ENCODE measurements at places on chromosomes 6 and 20.

DNA sequence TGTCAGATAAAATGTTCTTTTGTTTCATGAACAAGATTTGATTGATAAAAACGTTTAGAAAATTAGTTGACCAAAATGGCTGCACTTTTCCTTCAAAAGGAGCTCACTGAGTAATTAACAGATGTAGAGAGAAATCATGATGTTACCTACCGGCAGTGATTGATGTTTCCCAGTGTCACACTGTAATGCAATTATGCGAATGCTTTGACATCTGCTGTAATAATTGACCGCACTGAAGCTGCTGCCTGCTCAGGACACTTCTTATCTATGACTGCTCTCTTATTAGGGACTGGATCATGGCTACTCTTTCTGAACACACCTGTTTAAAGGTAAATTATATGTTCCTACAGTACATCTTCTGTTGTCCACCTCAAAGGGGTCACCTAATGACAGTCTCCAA lies 94.6 kb downstream of the GPR63 start:
- DNase-seq = no peak

DNA sequence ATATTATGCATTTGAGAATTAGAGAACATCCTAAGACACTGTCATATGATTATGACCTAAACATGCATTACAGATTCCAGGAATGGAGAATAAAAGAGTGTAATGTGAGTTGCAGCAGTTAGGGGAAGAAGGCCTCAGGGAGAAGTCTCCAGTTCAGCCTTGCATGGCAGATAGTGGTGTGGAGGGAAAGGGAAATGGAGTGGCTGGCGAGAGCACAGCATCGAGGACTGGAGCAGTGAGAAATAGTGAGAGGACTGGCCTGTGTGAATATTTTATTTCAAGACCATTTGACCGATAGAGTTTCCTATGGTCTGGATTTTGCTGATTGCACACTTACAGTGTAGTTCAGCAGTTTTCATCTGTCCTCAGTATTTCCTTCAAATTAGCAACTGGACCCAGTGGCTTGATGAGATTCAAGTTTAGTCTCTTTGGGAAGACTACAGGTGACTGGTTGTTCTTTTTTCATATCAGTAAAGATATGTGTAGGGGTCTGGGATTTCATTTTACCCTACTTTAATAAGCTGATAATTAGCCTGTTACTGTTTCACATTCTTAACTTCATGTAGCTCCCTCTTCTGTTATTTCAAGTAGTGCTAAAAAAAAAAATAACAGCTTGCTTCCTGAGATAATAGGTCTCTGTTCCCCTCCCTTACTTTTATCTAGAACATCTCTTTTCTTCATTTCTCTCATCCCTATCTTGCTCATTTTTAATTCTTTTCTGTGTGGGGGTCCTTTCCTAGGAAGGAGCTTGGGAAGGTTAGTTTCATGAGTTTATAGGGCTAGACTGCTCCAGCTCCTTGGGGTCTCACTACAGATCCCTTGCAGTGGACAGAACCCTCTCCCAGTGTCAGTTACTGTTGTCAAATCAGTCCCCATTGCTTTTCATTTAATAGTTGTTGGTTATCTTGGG lies 27.9 kb downstream of the BLTP3A start:
- no peak for DNase-seq

GRCh38 chr6:139762587-139763031 lies 388.2 kb upstream of the CITED2 start:
- DNase-seq = peak; percentile 44

DNA sequence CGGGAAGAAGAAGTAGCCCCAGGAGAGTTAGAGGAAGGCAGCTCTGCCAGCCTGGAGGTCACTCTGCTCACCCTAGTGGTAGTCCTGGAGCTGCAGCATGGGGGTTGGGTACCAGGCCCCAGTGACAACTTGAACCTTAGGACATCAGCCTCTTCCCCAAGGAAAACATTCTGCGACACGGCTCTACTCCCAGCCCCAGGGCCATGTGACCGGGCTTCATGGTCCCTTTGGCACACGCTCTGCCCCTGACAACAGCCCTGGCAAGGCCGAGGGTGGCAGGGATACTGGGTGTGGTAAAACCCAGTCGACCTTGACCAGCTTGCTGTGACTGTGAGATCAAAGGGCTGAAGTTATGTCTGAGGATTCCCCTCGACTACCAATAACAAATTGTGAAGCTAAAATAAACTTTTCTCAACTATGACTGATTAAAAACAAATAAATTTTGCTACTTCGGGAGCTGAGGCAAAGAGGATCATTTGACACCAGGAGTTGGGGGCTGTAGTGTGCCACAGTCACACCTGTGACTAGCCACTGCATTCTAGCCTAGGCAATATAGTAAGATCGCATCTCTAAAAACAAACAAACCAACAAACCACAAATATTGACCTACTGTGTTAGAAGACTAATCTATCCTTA lies 24.4 kb upstream of the ARID1B start:
- no peak for DNase-seq

- no peak for DNase-seq
Observed at GRCh38 chr20:56187534-56188165, 60.9 kb upstream of the MC3R start.

DNA sequence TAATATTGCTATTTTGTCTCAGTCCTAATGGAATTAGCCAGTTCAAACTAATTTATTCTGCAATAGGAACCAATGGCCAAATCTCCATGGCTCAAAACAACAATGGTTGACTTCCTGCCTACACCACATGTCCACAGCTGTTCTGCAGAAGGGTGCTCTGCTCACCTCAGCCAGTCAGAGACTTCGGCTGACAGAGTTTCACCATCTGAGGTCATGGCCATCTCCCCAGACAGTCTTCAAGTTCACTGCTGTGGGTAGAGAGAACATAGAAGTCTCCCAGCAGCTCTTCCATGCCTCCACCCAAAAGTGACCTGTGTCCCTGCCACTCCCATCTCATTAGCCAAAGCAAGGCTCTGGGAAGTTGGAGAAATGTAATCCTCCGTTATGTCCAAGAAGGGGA lies 65.1 kb upstream of the FOXC1 start:
- DNase-seq = no peak

GRCh38 chr20:62797671-62798532 lies 1.6 kb downstream of the MRGBP start:
- no peak for DNase-seq

- no peak for DNase-seq
Observed at GRCh38 chr20:21820045-21820444, 114.6 kb downstream of the PAX1 start.

DNA sequence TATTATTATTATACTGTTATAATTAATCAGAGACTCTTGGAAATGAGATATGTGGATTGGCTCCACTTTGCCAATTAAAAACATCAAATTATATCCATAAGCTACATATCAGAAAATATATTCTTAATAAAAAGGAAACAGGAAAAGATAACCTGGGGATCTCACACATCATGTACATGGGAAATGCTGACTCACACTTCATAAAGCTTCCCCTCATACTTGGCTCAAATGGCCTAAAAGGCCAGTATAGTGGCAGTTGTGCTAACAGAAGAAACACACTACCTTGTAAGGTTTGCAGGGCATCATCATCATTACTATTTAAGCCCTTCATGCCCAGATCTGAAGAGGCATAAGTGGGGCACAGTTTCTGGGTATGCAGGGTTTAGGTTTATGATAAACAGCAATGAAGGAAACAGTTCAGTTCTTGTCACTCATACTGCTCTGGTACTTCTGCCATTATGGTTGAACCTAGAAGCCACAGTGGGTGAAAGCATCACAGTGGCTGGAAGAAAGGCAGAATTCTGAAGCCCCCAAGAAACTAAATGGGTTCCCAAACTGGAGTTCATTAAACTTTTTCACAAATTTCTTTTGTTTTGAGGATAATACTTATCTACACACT lies 60.6 kb downstream of the BTBD9 start:
- no peak for DNase-seq

- no peak for DNase-seq
Observed at GRCh38 chr20:6157345-6157744, 34.5 kb upstream of the FERMT1 start.

DNA sequence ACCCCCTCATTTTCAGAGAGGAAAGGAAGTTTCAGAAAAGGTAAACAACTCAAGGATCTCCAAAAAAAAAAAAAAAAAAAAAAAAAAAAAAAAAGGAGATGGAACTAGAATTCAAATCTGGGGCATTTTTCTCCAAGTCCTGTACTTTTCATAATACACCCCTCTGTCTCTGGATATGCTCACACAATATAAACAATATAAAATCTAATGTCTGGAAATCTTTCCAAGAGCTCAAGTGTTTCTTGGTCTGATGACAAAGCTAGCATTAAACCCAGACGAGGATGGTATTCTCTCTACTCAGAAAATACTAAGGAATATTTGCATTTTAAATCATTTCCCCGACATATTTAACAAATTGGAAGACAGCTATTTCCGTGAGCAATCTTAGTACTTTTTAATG lies 5.8 kb downstream of the GCM1 start:
- DNase-seq = no peak

DNA sequence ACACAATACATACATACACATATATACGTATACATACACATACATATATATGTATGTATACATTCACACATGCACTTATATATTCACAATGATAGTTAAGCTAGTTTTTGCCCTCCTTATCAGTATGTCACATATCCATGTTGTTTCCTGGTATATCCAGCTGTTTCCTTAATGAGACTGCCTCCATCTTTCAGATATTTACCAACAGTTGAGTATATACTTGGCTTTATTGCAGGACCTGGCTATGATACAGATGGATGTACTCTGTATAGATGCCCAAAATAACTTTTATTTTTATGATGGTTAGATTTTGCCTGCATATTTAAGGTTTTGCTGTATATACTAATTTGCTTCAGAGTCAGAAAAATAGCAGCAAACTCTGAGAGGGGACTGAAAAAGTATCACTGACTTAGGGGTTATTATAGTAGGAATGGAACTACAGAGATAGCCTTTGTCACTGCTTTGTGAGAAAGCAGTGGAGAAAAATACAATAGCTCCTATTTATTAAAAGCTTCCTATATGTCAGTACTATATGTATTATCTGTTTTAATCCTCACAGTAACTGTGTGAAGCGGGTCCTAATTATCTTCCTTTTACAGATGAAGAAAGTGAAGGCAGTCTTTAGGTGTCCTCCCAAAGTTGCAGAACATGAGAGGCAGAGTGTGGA lies 35.5 kb downstream of the CARMIL1 start:
- DNase-seq = no peak

DNA sequence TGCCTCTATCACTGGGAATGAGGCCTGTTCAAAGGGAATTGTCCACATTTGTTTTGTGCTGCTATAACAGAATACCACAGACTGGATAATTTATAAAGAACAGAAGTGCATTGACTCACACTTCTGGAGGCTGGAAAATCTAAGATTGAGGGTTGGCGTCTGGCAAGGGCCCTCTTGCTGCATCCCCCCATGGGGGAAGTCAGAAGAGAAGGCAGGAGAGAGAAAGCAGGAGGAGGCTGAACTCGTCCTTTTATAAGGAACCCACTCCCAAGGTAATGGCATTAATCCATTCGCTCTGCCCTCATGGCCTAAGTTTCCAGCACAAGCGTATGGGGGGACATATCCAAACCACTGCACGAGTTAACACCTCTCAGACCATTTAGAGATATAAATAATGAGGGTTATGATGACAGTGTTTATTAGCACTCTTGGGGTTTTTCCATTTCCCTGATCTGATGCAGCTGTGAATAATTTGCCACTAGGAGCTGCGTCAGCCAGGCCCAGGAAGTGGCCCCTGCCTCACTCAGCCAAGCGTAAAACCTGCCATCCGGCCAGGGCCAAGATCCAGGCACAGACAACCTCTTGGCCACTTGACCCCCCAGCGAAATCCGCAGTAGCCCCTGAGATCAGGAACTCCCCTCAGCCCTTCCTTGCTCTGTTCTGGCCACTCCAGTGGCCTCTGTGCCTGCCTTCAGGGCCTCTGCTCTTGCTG lies 14.2 kb upstream of the SLCO4A1 start:
- DNase-seq = peak; percentile 67

- peak; percentile 65 for DNase-seq
Observed at GRCh38 chr20:1327241-1327653, 1.7 kb downstream of the SDCBP2 start.

DNA sequence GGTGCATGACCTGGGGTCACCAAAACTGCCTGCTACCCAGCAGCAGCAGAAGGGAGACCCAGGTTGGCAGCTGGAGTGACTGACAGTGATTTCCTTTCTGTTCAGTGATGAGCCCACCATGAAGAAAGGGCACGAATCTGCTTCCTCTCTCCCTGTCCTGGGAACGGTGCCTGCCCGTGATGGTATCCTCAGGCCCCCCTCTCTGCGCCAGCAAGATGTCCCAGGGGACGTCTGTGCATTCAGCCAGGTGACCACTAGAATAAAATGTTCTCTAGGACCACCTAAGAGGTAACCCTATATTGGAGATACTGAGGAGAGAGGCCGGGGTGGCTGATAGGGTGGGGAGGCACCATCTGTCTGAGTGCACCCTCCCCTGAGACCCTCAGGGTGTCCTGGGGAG lies 294.7 kb downstream of the QKI start:
- no peak for DNase-seq

- no peak for DNase-seq
Observed at GRCh38 chr20:58746620-58747019, 54.0 kb downstream of the NPEPL1 start.

DNA sequence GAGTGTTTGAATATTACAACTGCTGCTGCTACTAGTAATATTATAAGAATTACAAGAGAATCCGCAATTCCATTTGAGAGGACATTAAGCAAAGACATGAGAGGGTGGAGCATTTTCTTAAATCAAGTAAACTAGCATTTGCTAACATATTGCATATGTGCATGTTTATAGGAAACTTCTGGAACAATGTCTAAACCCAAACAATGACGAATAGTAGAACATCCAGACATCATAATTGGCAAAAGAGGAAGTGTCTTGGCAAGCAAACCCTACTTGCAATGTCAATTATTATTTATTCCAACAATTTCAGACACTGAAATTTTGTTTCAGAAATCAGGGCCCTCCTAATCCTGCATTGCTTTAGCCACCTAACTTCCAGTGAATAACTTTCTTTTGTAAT lies 1155.3 kb upstream of the GJE1 start:
- DNase-seq = peak; percentile 16

GRCh38 chr6:135233686-135234491 lies 52.8 kb downstream of the MYB start:
- no peak for DNase-seq

DNA sequence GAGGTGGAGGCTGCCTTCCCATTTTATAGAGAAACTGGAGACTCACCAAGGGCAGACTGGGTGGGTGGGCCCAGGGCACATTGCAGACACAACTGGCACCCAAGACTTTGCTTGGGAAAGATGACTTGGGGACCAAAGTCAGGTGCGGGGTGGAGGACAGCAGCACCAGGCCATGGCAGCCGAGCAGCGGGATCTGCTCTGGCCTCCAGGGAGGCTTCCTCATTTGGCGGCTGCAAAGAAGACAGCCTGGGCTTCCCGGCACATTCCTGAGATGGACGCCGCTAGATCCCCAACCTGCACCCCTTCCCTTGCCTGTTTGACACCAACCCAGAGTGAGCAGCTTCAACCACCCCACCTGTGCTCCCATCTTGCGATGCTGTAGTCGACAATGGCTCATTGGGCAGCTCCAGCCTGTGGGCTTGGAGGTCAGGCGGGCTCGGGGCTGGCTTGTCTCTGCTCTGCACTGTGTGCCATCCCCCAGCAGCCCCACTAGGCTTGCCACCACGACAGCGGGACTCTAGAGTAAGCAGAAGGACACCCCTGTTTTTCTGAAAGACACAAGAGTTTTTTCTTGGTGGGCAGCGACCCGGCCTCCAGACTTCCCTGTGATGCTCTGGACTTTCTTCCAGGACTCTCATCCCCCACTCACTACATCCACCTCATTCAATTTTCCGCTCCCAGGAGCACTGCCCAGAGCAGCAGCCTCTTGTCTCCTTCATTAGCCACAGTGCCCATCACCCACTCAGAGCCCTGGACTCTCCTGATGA lies 184.9 kb upstream of the CST7 start:
- DNase-seq = no peak

Measured in fibroblast of skin of right quadriceps (primary cell).